Spinal cord (tissue), 10 donors: ENCODE measurements at places on chromosomes 5 and 9. TPM values are rescaled to one million over a fixed set of nuclear protein-coding genes. Genes with fewer than 3 reads are reported as not detected.

Gene CCL27
- 1.0 TPM for polyA plus RNA-seq

GRCh38 chr9:121345070-121345469 is 25.0 kb downstream of the STOM start:
- DNase-seq, result no peak

DNA sequence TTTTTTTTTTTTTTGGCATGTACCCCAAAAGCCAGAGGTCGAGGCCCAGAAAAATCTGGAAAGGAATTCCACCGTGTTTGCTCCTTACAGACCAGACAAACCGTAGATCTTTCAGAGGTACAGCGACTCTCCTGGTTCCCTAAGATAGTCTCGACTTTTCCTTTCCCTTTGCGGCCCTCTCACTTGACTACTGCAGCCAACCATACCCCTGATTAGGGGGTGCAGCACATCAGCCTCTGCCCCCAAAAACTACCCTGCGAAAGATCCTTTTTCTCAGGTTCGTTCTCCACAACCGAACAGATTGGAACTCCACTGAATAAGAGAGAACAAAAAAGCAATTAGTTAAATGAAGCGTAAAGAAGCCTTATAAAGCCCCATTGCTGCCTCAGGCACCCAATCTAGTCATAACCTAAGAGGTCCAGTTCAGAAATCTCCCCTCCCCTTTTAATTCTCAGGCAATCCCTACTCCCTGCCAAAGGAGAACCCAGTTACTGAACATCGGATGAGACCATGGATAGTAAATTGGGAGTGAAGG is 379 bp upstream of the TICAM2 start:
- DNase-seq, result peak; percentile 69

Gene CBY3
- polyA plus RNA-seq, result 2.3 TPM

Gene RNF183
- not detected for polyA plus RNA-seq

GRCh38 chr5:56055287-56055686 is 60.5 kb upstream of the IL6ST start:
- DNase-seq, result no peak

DNA sequence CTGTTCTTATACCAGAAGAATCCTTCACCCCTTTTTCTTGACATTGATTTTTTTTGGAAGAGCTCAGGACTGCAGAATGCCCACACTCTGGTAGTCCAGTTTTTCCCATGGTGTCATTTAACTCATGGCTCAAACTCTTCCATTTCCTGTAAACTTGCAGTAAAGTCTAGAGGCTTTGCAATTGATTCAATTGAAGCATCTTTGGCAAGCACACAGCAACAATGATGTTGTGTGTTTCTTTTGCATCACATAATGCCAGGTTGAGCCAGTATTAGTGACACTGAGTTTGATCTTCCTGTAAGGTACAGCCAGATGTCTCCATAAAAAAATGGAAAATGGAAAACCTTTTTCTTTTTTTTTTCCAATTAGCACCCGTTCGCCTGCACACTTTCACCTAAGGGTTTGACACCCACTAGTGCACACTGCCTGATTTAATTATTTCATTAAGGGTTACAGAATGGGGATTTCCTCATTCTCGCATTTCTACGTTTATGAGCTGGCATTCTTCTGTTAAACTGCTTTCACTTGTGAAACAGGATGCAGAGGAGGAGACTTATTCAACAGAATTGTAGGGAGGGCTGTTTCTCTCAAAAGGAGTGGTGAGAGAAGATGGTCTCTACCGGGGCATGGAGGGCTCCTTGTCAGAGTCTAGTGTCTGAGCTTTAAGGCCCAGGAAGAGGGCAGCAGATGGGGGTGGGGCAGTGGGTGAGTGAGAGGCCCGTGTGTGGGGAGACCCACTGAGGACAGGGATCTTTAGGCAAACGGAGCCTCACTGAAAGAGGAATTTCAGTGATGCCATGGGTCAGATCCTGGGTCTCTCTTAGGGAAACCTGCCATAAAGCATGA is 2.2 kb upstream of the S1PR3 start:
- DNase-seq, result no peak

DNA sequence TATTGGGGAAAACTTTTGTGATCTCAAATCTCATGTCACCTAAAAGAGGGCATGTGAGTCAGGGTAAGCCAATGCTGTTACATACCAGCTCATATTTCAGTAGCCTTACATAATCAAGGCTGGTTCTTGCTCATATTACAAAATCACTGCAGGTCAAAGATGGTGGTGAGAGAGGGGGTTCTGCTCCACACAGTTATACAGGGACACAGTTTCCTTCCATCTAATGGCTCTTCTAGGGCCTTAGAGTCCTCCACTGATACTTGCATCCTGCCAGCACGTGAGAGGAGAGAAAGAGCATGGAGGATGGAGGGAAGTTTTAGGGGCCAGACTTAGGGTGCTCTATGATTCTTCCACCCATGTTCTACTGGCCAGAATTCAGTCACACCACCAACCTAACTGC is 130.0 kb downstream of the LIFR start:
- no peak for DNase-seq

DNA sequence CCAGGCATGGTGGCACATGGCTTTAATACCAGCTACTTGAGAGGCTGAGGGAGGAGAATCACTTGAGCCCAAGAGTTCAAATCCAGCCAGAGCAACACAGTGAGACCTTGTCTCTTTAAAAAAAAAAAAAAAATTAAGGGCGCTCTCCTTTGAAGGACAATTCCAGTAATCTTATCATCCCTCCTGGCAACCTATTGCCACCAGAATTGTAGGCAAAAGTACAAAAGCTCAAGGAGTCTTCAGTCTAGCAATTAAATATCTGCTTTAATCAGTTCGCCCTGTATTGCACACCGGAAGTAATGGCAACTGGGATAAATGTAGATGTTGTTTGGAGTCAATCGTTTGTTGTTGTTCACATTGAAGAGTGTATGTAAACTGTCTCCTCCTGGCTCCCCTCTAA is 7.7 kb downstream of the SNX18 start:
- no peak for DNase-seq

DNA sequence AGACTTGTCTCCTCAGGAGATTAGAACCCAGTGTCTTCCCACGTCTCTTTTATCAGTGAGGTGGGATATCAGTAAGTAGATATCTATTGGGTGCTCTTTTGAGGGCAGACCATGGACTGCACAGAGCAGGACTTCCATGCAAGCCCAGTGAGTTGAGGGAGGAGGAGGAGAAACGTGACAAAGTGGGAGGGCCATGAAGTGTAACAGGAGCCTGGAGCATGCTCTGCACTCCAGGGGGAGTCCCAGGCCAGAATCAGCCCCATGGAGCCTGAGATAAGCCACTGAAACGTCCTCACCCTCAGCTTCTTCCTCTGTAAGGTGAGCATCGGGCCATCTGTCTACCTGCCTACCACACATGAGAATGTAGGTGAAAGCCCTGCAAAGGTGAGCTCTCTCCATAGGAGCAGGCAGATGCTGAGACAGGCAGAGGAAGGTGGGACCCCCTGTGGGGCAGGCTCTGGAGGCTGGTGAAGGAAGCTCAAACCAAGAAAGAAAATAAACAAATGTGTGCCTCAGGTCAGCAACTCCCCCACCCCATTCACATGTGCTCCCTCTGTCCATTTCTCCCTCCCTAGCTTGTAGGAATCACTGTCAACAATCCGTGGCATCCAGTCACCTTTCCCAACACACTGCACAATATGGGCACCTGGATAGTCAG is 87.4 kb downstream of the NRG2 start:
- DNase-seq, result no peak

Gene PCSK1
- 3.6 TPM for polyA plus RNA-seq

GRCh38 chr9:121774715-121775613 is 123.5 kb downstream of the DAB2IP start:
- DNase-seq, result no peak

- DNase-seq, result no peak
Observed at GRCh38 chr9:117437283-117437682, 22.4 kb upstream of the ASTN2 start.

DNA sequence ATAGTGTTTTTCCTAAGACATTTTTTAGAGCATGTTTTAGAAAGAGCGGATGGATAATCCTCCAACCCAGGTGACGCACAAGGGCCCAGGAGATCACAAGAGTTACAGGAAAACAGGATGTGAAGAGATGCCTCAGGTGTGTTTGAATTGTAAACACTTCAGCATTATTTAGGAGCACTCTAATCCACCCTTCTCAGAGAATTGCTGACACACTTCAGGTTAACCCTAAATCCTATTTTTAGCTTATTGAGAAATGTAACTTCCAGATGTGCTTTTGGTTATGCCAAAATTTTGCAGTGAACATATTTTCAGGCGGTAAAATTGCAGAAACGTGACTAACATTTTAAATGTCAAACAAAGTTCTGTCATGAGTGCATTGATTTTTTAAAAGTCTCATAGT is 755.4 kb upstream of the CTNND2 start:
- no peak for DNase-seq

- DNase-seq, result no peak
Observed at GRCh38 chr5:96066386-96066719, 104.7 kb upstream of the ELL2 start.

- peak; percentile 98 for DNase-seq
Observed at GRCh38 chr5:181243564-181244343, at the start of gene RACK1. Gene RACK1, minus strand, starts transcription at chr5:181243906. Its CDS starts 106 bp downstream, at chr5:181243800.

GRCh38 chr5:179504600-179505396 is 45.6 kb upstream of the RUFY1 start:
- no peak for DNase-seq

DNA sequence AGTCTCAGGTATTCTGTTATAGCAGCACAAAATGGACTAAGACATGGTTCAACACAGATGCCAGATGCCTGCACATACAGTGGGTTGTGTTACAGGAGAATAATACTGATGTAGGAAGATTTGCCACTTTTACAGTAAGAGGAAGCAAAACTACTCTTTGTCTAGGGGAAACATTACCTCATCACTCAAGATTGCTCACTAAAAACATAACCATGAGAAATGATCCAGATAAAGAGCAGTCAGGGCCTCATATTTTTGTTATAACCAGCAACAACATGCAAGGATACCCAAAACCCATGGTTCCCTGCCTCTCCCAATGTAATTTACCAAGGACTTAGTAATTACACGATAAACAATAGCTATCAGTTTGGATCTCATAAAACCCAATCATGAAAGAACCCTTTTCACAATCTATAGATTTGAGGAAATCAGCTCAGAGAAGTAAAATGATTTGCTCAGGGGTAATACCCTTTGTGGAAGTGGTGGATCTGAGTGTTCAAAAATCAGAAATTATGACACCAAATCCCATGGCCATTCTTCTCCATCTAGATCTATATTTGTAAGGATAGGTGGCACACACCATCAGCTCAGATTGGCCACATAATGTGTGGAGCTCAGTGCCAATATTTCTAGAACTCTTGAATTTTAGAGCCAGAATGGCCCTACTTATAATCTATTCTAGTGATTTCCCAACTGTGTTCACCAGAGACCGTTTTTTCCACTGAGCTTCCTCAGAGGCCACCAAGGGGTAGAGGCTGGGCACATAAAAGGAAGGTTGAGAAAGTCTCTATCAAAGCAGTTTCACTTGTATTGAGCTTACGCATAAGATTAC is 27.8 kb downstream of the DPYSL3 start:
- no peak for DNase-seq

DNA sequence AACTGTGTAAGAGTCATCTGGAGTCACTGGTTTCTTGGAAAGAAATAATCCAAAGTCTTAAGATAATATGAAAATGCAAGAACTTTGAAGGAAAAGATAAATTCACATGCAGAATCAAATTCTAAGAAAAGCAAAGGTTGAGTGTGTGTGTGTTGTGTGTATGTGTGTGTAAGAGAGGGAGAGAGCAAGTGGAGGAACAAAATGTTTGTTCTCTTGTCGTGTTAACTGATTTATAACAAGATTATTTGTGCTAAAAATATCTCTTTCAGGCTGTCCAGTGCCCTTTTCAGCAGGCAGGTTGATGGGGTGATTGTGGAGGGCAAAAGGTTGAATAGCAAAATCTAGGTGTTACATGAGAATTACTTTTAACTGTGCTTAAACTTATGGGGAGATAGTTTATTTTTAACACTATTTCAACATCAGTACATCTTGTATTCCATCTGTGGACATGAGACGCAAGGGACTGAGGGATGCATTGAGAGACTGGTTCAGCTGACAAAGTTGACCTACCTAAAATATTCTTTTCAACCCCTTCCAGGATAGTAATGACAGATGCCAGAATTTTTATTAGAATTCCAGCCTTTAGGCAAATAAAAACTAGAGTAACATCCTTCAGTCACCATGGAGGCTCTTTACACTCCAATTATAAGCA is 342.4 kb upstream of the CD180 start:
- DNase-seq, result no peak

DNA sequence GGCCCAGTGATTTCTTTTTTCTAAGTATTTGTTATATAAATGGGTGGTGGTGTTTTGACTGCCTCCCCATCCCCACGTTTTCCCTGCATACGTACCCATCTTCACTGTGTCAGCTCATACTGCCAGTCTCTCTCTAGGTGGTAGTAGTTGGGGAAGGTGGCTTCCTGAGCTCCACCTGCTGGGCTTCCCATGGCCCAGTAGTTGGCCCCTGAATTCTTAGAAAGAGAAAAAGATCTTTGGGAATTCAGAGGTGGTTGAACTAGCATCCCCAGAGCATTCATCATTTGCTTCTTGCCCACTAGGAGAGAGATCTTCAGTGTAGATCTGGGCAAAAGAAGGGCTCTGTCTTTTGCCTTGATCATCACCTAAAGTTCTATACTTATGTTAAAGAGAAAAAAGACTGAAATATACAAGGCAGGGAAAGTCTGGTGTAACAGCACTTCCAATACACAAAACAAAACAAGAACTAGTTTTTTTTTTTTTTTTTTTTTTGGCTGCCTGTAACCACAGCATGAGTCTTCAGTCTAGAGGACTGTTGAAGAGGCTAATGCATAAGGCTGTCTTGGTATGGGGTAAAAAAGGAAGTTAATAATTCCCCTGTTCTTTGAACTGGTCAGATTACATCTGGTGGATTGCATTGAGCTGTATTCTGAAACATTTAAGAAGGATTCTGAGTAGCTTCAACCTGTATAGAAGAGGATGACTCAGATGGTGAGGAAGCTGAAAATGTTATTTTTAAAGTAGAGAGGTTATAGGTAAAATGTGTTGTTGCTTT is 128.7 kb downstream of the ATG10 start:
- no peak for DNase-seq

DNA sequence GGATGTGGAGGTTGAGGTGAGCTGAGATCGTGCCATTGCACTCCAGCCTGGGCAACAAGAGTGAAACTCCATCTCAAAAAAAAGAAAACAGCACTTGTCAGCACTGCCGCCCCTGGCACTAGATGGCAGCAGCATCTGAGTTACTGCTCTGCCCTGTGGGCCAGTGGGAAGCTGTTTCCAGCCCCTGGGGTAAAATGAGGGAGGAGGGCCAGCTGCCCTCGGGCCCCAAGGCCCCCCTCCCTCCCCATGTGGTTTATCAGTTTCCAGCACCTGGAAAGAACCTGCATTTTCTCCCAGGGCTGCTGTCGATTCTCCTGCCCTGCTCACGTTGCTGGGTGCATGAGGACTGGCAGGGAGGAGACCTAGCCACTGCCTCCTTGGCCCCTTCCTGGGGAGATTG is 13.2 kb upstream of the CEL start:
- DNase-seq, result no peak
